ENCODE measurements at places on chromosomes 5 and 9. TPM values are rescaled to one million over a fixed set of nuclear protein-coding genes. Genes with fewer than 3 reads are reported as not detected.

GRCh38 chr5:13956471-13956870 is 12.0 kb upstream of the DNAH5 start:
- DNase-seq: no peak

DNA sequence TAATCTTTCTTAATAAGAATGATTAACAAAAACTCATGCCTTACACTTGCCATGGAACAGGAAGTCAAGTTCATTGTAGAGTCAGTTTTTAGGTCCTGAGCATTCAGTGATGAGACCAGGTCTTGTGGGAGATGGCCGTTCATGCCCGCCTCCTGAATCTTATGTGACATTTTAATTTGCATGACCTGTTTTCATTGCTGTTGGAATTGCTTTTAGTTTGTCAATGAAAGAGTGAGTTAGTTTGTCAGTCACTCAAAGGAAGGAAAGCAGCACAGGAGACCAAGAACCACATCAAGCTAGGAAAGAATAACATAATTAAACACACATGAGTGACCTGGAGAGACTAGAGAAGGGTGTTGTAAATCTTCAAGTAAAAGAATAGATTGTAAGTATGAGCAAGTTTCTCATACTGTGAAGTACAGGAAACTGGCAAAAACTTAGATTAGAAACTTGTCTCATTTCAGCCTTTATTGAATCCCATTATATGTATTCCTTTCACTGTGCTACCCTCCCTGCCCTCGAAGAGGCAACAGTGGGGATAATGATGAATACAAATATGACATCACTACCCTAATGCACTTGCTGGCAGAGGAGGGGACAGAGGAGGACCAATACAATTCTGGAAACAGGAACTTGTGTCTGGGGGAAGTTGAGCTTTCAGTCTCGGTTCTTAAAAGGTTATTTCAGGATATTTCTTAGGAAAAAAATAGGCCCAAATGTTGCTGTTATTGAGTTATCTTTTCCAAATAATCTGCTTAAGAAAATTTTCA is 64.3 kb upstream of the C6 start:
- no peak for DNase-seq

DNA sequence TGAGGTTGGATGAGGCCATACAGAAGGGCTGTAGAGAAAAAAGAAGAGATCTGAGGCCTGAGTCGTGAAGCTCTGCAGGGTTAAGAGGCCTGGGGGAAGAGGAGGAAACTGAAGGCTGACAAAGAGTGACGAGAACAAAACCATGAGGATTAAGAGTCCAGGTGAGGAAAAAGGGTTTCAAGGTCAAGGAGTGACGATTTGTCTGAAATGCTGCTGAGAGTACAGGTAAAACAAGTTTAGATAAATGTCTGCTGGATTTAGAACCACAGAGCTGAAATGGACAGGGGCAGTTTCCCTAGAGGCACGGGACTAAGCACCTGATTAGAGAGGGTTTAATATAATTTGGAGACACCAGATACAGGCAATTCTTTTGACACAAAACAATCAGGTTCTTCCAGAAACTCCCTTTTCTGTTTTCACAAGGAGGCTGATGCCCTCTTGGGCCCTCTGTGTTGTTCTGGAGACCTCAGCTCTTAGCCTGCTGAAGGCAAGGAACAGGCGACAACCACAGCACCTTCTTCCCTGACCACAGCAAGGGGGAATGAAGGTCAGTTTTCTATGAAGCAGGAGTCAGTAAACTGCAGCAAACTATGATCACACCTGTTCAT is 14.6 kb upstream of the GCNT1 start:
- DNase-seq: no peak

GRCh38 chr9:6471231-6471850 is 58.3 kb downstream of the UHRF2 start:
- no peak for DNase-seq

GRCh38 chr9:8232726-8233125 is 433.1 kb upstream of the DMAC1 start:
- no peak for DNase-seq

DNA sequence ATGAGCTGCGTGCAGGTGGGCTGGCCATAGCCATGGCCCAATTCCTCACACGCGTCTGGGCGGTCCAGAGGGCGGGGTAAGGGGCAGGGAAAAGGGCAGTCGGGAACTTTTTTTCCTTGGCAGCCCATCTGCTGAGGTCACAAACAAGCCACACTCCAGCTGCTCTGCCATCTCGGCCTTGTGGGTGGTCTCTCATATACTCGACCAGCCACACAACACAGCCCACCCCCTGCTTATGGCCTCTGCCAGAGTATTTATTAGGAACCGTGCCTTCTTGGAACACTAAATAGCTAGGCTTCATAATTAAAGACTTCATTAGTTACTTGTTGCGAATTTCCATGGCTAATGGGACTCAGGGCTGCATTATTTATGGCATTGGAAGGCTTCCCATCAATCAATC is 98.5 kb upstream of the LHFPL2 start:
- DNase-seq: no peak

DNA sequence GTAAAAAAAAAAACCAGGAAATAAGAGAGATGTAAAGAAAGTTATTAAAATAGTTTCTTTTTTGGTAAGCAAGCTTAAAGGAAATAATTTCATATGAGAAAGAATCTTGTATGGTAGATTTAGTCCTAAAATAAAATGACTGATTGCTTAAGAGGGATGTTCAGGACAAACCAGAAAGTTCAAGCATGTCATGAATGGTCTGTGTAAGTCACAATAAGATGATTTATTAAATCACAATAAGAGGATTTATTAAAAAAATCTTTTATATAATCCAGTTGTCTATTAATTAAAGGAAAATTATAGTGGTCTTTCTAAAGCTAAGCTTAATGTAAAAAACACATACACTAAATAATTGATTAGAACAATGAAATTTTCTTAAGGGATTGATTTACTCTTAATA is 91.8 kb upstream of the OR13F1 start:
- no peak for DNase-seq

DNA sequence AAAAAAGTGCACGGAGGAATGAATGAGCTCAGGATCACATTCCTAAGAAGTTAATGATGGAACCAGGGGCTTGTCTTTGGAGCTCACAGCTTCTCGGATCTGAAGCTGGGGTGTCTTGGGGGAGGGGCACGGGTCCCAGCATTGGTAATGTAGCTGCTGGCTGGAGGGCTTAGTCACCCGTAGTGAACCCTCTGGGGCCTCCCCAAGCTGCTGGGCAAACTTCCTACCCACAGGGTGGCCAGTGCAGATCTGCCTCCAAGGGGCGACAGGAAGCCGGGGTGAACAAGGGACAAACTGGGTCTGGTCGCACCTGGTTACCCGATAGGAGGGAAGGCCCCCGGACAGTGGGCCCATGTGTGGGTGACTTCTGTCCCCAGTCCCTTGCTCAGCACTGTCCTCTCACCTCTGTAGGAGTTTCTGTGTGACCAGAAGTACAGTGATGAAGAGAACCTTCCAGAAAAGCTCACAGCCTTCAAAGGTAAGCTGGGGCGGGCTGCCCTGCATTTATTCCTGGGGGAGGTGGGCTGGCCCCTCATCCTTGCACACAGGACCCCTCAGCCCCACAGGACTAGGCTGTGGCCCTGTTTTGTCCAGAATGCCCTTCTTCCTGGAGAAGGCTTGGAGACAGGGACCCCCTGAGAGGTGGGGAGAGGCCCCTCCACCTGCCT is 14.1 kb upstream of the NUP214 start:
- DNase-seq: no peak

The PCDHA6 gene
- total RNA-seq: 0.11 TPM

The TLR4 gene
- total RNA-seq: 7.5 TPM

The ANKRD34B gene
- total RNA-seq: not detected

The IL13 gene
- total RNA-seq: not detected
